ENCODE measurements at places on chromosomes 2 and 18.

- DNase-seq, result no peak
Measured at GRCh38 chr18:3083766-3084165, 70.8 kb upstream of the LPIN2 start.

DNA sequence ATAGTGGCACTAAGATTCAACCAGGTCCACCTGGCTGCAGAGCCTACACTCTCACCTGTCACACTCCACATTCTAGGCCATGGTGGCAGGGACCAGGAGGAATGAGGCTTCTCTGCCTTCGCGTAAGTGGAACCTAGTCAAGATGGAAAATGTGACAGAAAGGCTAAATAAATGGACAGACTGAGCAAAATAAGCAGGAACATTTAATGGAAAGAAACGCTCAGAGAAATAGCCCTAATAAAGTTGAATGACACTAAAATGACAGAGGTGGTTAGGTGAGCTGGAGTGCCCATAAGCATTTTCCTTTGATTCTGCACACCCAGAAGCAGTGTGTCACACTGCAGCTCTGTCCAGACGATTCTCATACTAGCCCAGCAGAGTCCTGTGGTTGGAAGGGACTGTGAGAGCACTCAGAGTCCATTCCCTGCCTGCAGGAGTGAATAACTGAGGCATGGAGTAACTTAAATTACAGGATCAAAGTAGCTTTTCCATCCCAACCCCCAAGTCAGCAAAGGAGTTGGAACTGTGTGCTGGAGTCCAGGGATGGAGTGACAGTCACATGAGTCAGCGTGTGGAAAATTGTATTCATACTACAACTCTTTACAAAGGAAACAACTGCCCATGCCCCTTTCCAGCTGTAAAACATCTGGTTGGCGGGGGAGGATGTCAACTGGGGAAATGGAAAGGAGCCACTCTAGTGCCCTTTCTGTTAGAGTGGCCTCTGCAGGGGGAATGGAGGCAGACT lies 105.4 kb upstream of the LGALSL start:
- DNase-seq, result no peak

DNA sequence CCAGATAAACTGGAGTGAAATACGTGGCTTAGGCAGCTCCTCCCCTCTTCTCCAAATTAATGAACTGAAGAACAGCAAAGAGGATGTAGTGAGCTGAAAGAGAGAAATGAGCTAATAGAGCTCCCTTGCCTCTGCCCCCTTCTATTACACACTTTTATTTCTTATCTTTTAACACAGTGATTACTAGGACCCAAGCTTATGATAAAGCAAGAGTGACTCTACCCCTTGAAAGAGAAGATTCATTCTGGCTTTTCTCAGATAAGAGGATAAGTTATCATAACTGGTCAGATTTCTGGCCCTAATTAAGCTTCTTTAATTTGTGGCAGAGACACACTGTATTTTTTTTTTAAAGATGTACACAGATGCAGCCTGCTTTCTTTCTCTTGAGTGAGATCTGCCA lies 102.2 kb downstream of the MSTN start:
- DNase-seq, result no peak

DNA sequence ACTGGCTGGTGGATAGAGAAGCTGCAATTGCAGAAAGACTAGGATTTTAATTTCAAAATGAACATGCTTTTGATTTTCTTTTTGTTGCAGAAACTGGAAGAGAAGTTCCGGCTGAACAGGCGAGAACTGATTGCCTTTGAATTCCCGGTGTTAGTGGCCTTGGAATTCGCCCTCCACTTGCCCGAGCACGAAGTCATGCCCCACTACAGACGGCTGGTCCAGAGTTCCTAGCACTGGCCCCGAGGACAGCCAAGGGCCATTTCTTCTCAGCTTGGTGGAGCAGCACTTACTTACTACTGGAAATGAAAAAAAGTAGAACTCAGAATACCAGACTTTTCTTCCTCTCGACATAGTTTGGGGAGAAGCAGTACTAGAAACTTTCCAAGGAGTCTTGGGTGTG lies 121.9 kb downstream of the CABLES1 start:
- no peak for DNase-seq

DNA sequence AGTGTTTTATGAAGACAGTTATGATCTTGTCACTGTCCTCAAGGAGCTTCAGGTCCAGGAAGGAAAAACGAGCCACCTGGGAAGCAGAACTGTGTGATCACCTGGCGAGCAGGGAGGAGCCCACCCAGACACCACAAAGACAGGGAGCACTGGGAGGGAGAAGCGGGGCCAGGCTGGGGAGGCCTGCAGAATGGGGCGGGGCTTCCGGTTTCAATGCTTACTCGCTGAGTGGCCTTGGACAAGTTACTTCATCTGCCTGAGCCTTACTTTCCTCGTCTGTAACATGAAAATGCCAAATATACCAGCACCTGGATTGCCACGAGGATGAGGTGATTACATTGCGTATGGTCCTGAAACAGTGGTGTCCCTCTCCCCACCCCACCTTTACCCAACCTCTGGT lies 227.5 kb downstream of the ANKRD30B start:
- no peak for DNase-seq

DNA sequence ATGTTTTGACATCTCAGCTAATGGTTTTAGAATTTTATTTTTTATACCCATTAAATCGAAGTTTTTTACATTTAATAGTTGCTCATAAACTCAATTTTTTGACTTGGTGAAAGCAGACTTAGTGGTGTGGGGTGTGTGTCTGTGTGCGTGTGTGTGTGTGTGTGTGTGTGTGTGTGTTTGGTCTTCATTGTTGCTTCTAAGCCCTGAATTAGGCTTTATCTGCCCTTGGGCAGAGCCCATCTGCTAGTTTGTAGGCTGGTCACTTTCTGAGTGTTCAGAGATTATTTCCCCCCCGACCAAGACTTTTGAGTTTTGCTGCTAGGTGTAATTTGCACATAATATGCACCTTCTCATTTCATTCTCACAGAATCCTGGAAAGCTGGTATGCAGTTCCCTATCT lies 14.3 kb downstream of the PAX3 start:
- DNase-seq, result no peak

DNA sequence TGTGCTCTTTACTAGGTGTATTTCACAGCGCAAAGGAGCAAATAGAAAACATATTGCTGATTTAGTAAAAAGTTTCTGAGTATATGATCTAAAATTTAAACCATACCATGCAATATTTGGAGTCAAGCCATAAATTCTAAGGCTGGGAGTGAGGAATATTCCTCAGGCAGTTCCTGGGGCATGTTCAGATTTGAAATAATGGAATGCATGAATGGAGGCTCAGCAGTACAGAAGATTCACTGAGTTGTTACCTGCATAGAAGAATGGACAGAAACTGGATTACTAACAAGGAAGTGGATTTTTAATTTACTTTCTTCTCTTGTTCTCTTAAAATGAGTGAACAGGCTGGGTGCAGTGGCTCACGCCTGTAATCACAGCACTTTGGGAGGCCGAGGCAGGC lies 441.0 kb upstream of the MAP2 start:
- DNase-seq, result no peak

GRCh38 chr18:8786483-8787370 lies 81.4 kb downstream of the MTCL1 start:
- DNase-seq, result no peak
